GM20000 (cell line): ENCODE measurements at places on chromosomes 2 and 18.

DNA sequence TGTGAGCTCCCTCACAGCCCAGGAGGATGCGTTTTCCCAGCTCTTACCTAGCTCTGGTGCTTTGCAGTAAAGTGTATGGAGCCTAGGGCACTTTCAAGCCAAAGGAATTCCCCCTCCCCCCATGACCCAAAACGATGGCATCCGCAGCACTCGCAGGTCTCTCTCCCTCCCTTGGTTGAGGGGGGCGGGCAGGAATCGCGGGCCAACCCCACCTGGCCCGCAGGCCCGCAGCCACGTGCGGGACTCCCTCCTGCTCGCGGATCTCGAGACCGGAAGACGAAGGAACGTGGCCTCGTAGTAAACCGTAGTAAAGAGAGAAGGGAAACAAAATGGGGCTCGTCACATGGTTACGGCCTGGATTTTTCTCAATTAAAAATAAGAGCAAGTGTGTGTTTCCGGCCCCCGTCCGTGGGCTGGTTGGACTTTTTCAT, 8.5 kb downstream of the IRS1 start:
- DNase-seq, result peak; percentile 67

DNA sequence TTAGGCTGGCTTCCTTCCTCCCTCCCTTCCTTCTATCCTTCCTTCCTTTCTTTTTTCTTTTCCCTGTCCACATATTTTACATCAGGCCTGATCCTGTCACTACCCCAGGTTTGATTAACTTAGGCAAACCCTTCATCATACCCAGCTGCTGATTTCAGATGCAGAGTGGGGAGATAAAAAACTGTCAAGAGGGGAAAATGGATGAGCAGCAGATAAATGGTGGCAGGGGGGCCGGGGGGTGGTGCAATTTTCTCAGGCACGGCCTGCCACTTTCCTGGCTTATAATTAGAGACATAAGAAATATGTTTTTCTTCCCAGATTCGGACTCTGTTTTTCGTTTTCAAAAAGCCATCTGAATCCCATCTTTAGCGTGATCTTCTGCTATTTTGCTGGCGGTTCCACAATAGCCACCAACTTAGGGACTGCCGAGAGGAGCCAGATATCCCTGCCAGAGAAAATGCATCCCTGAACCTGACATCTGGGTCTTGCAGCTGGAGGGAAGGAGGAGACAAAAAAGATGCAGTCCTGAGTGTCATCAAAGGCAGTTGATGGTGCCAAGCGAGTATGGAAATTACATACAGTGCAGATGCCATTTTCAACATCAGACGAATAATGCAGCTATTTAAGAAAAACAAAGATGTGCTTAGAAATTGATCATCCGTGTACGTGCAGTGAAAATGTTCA, 49.9 kb downstream of the CXCR4 start:
- no peak for DNase-seq

DNA sequence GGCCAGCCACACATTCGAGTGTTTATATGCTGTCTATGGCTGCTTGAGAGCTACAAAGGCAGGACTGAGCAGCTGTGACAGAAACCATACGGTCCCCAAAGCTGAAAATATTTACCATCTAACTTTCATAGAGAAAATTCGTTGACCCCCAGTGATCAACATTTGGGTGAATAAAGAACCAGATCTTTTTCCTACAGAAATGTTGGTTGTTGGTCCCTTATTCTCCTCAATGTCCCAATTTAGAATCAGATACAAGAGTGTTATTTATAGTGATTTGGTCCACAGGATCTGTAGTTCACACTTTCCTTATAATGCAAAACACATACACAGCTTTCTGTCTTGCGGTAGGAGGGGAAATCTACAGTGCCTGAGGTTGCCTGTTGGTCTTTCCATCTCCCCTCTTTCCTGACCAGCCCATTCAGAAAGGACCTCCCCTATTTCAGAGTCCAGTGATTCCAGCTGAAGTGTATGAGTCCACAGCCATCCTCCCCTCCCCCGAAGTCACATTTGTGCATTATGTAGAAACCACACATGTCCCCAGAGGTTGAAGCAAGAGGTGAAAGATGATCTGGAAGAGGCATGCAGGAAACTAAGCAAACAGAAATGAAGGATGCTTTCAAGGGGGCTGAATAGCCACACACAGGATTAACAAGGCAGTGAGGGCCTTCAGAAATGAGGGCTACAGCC, 61.9 kb downstream of the SPRED2 start:
- DNase-seq, result no peak

- DNase-seq, result no peak
These were observed 10.5 kb upstream of the ARMC9 start for GRCh38 chr2:231187736-231188505.

- DNase-seq, result no peak
These were observed 18.1 kb downstream of the PPM1B start for GRCh38 chr2:44186810-44187209.

DNA sequence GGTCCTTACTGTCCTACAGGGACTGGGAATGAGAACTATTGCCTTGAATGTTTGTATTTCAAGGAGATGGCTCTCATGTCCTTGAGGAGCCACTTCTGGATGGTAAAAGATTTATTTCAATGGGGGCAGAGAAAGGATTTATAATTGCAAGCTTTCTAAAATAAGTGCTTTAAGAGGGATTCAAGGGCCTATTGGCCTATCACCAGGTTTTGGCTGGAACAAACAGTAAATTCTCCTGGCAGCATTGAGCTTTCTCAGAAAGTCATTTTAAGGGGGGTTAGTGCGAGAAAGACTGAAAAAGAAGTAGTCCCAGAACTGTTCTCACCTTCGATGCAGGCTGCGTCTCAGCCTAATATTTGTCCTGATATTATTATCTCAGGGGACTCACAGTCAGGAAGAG, 29.8 kb downstream of the DPP10 start:
- DNase-seq, result no peak

- DNase-seq, result peak; percentile 32
These were observed 133.5 kb downstream of the SPTBN1 start for GRCh38 chr2:54589340-54590215.

DNA sequence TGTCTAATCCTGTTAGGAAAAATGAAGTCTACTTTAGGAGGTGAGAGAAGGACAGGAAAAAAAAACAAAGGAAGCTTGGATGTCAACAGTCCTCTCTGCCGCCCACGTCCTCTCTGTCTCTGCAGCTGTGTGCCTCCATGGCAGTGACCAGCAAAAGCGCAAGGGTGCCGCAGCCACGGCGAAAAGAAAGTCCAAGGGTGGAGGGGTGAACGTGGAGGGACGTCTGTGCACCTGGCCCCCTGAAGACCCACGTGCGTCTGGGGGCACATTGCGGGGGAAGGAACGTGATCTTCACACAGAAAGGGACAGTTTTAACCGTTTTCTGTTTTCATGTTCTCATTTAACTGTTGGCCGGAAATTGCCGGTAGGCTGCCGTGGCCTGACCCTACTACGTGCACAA, 152.7 kb downstream of the MBP start:
- DNase-seq, result no peak

DNA sequence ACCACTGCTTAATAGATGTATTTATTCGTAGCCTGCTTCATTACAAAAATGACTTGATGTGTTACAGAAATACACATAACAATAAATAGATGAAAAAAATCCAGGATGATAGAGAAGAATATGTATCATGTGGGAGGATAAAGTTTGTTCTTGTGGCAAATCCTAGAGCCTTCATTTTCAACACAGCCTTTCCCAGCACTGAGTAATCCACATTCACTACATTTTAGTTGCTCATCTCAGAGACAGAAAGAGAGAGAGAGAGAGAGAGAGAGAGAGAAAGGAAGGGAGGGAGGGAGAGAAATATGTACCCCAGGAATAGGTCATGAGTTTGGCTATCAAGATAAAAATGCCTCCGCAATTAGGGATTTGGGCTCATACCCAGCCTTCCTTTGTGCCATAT, 144.3 kb downstream of the RBMS1 start:
- DNase-seq, result no peak

- peak; percentile 65 for DNase-seq
These were observed 105.6 kb downstream of the VSNL1 start for GRCh38 chr2:17646081-17646554.
